ENCODE measurements at places on chromosomes 16 and 17. TPM values are rescaled to one million over a fixed set of nuclear protein-coding genes. Genes with fewer than 3 reads are reported as not detected.
A peak's percentile ranks its signal among the peaks of the same experiment; 100 is the strongest.

DNA sequence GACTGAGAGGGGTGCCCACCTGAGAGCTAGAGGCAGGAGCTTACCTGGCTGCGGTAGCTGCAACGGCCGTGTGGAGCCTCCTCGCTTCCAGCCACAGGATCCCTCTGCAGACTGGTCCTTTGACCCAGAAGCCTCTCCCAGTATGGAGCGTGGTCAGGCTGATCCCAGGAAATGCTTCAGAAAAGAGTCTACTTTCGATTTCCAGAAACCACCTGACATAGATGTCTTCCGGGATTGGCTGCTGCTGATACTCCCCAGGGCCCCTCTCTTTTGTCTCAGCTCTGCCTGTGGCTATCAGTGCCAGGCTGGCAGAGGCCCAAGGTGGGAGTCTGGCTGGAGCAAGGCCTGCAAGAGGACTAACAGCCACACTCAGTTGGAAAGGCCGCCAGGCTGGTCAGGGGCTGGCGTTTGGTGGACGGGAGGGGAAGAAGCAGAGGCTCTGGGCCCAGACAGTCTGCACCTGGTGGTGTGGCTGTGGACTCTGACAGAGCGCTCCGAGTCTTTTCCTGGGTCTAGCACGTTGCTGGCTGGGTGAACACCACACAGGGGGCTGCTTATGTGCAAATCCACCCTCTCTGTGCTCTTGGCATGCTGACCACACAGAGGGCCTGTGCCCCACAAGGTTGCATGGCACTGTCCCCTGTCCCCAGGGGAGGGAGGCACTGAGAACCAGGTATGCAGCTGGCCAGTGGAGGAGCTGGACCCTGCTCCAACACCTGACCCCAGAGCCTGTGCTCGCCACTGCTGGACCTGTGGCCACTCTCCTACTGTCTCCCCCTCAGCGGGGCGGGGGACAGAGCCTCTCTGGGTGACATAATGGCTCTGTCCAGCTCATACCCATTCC lies at the start of gene LGALS3BP:
TSS of gene LGALS3BP (minus strand) at position 144 of the 844 bp plus-strand sequence. CDS start 2,732 bp downstream, outside the sequence.
- H3K4me3 ChIP-seq, result peak within 1 kb of the TSS; percentile 59
- DNase-seq, result peak; percentile 11
- peaks cover 9% of the 10 kb centered on the region for H3K36me3 ChIP-seq
- H3K27me3 ChIP-seq, result no peaks in the 10 kb centered on the region

- H3K36me3 ChIP-seq, result no peaks in the 10 kb centered on the region
- H3K27me3 ChIP-seq, result no peaks in the 10 kb centered on the region
- no peak overlapping the region for H3K27ac ChIP-seq
- H3K4me3 ChIP-seq, result no peak overlapping the region
- no peaks in the 10 kb centered on the region for H3K4me1 ChIP-seq
These were observed 73.5 kb downstream of the ZNF423 start for GRCh38 chr16:49782405-49782804.

The SDR42E1 gene
- total RNA-seq, result 4.5 TPM

The SLC6A2 gene
- total RNA-seq, result not detected
